ENCODE measurements at places on chromosomes 16 and 17.

DNA sequence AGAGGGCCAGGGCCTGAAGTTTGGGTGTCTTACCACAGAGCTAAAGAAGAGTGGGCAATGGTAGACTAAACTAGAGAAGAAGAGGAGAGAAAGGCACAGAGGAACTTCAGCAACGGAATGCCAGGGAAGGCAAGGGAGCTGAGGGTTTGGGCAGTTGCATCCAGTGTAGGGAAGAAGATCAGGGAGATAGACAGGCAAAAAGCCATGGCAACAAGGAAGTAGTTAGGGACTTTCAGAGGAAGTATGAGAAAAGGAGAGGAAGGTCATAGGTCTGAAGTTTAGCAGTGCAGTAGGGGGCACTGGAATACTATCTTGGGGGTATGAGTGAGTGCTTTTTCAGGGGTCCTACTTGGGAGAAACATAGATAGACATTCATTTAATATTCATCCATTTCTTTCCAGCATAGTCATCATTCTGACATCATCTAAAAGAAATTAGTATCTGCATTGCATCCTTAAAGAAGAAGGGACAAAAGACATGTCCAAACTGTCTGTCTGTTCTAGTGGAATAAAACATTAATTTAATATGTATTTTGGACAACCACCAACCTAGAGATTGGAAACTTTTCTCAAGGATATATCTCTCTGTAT, 2.2 kb upstream of the NF1 start:
- DNase-seq: no peak

GRCh38 chr16:63530208-63530607, 1494.0 kb upstream of the CDH8 start:
- no peak for DNase-seq

DNA sequence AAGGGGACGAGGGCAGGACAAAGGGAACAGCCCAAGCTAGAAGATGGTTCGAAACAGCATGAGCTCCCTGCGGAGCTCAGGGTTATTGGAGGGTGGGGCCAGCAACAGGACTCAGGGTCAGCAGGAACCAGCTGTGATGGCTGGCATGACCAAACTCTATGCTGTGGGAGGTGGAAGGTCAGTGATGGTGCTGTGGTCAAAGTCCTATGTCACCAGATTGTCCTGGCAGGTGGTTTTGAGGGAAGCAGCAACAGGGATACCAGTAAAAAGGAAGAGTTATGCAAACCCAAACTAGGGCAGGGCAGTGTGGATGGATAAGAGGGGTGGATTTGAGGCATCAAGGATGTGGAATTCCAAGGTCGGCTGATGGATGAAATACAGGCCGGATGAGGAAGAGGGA, 32.4 kb downstream of the CACNG4 start:
- DNase-seq: no peak

GRCh38 chr17:32161029-32161428, 18.7 kb downstream of the RHOT1 start:
- no peak for DNase-seq

- peak; percentile 83 for DNase-seq
These were observed 1.1 kb upstream of the TRPV3 start for GRCh38 chr17:3558603-3559269.

- DNase-seq: no peak
These were observed 38.5 kb downstream of the ZNF276 start for GRCh38 chr16:89759746-89760340.

- peak; percentile 8 for DNase-seq
These were observed 135.4 kb upstream of the KIF2B start for GRCh38 chr17:53687324-53687723.

DNA sequence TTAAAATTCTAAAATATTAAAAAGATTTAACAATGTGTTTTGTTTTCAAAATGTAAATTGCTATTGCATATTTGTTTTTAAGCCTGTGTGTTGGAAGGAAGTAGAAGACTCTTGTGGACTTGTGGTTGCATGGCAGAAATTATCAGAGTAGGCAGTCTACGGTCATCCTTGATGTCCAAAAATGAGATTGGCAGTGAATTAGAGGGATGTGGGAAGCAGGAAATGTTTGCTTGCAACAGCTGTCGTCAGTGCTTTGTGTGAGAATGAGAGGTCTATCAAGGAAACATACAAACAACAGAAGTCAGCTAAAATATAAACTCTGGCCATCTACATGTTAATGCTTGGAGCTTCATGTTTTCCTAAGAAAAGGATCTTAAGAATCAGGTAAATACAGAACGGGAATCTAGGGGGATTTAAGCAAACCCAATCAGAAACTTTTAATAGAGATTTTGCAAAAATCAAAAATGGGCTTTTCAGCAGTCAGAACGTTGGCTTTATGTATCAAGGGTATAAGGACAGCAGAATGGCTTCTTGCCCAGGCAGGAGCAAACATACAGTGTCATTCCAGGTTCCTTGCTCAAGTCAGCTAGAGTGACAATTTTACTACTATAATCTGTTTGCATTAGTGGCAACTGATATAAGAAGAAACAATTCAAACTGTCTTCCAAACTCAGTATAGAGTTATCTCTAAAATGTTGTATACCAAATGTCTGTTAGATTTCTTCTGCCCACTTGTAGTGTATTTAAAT, 196.7 kb downstream of the CYB561 start:
- DNase-seq: peak; percentile 22

GRCh38 chr17:50026046-50026675, 29.7 kb upstream of the ITGA3 start:
- peak; percentile 15 for DNase-seq
